ENCODE measurements at places on chromosomes 13 and 19.

- no peak for DNase-seq
Measured at GRCh38 chr19:584240-585001, 5.3 kb upstream of the HCN2 start.

- DNase-seq = no peak
Measured at GRCh38 chr19:34963573-34964406, at the start of gene ZNF792. Gene ZNF792, minus strand, starts transcription at chr19:34964229. Its CDS starts 567 bp downstream, at chr19:34963662.

GRCh38 chr19:1049800-1050199, 9.9 kb downstream of the ABCA7 start:
- DNase-seq = no peak

DNA sequence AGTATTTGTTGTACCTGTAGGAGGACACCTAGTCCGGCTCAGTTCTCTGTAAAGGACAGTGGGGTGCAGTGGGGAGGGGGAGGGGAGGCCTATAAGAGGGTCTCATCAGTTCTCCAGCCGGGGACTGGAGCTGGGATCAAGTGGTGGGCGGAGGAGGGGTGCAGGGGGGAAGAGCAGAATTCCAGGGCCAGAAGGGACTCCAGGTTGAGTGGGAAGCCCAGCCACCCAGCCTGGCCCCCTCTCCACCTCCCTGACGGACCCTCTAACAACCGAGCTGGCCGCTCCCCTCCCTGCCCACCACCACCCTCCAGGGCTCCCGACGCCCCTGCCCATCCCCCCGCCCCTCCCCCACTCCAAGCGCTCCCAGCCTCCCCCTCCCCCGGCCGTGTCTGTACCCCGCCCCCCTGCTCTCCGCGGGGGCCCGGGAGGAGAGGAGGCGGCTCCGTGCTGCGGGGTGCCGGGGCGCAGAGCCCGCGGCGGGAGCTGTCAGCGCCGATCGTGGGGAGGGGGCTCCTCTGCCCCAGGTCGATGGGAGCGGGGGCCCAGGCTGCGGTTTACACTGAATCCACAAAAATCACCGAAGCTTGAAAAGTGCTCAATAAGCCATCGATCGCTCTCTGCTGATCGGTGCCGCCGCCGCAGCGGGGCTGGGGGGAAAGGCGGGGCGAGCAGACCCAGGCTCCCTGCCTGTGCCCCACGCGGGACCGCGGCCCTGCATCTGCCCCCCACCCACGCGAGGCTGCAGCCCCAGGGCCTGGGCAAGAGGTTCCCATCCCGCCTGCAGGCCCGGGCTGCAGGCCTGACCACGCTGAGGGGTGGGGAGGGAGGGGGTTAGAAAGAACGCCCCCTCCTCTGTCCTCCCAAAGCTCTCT, 34.6 kb upstream of the ONECUT3 start:
- DNase-seq = no peak

DNA sequence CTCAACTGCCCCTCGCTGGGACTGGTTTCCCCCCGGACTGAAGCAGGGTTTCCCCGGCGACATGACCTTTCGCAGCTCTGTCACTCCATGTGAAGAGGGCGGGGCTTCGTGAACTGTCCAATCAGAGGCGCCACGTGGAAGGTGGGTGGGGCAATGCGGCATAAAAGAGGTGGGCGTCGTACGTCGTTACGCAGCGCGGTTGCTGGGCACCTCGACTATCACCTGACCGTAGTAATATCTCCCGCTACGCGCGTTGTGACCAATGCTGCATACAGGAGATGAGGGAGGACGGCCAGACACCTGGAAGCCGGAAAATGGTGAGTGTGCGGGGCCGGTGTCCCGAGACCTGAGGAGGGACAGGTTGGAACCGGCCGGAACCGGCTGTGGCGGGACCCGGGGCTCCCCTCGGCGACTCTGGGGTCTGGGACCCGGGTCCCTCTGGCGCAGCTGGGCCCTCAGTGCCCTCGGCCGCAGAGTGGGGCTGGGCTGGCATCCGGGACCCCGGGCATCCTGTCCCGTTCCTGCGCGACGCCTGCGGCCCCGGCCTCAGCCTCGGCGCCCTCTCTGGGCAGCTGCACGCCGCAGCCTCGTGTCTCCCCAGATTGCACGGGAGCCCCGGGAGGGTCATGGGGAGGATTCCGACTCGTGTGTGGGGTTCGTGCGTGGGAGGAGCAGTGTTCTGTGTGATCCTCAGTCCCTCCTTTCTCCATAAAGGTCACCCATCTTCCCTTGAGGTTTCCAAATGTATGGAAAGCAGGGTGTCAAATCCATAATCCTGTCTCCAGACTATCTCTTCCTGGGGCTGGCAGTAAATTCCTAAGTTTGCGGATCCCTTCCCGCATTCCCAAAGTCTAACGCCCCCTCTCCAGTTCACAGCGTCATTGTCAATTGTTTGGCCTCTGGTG, 32.2 kb downstream of the ZNF136 start:
- no peak for DNase-seq

DNA sequence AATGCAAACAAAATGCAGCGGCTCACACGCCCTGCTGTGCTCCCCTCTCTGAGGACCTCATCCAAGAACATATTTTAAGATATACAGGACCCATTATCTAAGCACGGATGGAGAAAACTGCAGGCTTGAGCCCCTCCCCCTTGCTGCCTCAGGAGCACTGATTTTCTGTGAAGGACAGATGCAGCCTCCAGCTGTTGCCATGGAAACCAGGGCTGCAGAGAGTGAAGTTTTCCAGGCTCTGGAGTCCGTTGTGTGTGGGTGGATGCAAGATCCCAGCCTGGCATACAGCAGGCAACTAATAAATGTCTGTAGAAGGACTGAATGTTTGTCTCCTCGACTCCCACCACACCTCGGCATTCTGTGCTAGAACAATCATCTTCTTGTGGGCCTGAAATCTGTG, 105.6 kb upstream of the PEG3 start:
- no peak for DNase-seq

DNA sequence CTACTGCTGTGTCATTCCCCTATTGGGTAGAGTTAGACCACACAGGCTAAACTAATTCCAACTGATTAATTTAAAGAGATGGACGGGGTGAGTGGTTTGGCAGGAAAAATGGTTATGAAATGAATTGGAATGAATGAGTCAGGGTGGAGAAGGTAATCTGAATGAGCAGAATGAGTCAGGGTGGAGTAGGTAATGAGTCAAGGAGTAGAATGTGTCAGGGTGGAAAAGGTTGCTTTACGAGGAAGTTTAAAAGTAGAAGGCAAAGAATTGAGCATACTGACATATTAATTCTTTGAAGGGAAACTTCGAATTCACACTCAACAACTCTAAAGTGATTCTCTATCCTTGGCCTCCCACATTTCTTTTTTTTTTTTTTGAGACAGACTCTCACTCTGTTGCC, 12.7 kb upstream of the ZNF121 start:
- DNase-seq = no peak

- no peak for DNase-seq
Measured at GRCh38 chr19:8108560-8109445, 40.6 kb downstream of the FBN3 start.

- DNase-seq = no peak
Measured at GRCh38 chr13:110576736-110577476, 15.4 kb upstream of the RAB20 start.

GRCh38 chr19:43743059-43743458, 11.7 kb downstream of the SMG9 start:
- no peak for DNase-seq

- DNase-seq = no peak
Measured at GRCh38 chr13:41098761-41099160, 33.8 kb downstream of the KBTBD6 start.

DNA sequence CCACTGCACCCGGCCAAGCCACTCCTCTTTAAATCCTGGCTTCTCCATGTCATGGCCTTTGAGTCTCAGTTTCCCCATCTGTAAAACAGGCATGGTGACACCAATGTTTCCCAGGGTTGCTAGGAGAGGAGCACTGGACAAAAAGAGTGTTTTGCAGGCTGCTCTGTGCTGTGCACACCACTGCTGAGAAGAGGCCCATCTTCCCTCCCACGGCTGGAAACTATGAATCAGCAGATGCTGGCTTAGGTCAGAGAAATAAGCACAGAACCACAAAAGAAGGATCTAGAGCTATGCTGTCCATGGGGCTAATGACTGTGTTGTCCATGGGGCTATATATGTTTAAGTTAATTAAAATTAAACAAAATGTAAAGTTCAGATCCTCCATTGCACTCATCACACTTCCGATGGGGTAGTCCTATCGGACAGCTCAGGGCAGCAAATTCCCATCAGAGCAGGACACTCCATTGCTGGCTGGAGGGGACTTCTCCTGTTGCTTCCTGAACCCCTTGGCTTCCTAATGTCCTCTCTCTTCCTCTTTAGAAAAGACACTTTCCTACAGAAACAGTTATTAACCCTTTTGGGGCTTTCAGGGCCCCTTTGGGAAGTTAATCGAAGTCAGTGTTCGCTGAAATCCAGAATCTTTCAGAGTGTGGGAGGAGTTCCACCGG, 37.1 kb downstream of the TSHZ3 start:
- no peak for DNase-seq

GRCh38 chr13:113220141-113220598, 10.8 kb downstream of the CUL4A start:
- DNase-seq = no peak

DNA sequence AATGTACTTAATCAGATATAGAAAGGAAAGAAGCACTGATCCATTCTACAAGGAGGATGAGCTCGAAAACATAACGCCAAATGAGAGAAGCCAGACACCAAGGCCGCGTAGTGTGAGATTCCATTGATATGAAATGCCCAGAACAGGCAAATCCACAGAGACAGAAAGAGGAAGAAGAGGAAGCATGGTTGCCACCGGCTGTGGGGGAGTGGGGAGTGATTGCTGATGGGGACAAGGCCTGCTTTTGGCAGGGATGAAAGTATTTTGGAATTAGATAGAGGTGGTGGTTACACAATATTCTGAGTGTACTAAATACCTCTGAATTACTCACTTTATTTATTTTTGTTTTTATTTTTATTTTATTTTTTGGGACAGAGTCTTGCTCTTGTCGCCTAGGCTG, 50.2 kb upstream of the KLF2 start:
- no peak for DNase-seq

DNA sequence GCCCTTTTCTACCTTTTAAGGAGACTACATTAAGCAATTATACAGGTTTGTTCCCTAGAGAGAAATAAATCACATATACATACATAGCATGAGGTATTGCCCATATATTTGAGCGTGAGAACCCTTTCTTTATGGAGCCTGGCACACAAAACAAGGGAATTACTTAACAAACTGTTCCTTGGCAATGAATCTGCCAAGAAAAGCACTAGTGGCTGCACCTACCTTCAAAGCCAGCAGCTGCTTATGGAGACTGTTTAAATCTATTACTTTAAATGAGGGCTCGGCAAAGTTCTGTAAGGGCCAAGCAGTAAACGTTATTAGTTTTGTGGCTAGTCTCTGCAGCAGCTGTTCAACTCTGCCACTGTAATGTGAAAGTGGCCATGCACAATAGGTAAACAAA, 7.0 kb downstream of the RFX1 start:
- DNase-seq = no peak

DNA sequence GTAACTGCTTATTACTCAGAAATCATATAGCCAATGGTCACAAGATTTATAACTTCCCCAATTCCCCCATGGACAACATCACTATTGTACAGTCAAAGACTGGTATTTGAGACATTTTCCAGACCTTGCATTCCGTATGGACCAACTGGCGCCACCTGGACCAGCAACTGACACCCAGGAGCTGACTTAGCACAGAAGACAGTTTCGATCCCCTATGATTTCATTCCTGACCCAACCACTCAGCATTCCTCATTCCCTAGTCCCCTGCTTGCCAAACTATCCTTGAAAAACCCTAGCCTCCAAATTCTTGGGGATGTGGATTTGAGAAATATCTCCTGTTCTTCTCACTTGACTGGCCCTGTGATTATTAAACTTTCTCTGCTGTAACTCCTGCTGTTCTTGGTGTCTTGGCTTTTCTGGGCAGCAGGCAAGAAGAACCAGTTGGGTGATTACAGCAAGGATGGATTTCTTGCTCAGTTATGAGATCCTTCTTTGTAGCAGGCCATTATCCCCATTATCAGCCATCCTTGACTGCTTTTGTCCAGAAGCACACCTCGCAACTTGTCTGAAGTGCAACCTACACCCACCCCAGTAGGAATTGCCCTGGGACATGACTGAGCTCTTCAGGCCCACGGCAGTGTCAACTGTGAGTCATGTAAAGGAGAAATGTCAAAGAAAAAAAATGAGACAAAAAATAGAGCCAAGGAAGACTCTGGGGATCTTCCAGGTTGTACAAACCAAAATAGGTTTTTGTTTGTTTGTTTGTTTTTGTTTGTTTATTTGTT, 13.7 kb upstream of the MAP3K10 start:
- no peak for DNase-seq

DNA sequence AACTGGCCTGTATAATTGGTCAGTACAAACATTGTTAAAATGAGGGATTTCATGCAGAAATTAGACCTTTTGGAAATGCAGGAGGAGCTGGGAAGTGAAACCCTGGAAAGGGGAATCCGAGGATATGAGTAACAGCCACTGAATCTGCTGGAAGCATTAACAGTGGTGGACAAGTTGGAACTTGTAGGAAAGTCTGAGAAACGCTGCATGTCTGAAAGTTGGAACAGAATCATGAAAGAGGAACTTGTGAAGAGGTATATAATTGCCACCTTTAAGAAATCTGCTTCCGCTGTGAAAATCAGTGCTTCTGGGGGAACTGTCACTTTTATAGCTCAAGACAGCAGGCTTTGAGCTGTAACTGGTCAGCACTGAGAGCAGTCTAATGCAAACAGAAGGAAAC, 716.5 kb upstream of the PRR20A start:
- no peak for DNase-seq

DNA sequence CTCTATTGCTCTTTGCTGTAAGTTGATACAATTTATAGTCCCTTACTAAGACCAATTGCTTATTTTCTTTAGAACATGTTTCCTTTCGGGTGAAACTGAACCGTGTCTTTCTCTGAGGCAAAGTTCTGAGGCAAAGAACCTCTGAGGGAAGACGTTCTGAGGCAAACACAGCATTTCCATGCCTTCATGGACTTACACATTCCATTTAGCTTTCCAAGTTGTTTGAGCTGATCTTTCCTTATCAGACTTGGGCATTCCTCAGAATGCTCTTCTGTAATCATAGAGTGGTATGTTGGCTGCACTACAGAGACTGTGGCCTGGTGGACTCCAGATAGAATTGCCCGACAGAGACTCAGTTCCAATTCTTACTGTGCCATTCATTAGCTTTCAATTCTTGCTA, 579.1 kb downstream of the KCTD12 start:
- DNase-seq = no peak

- DNase-seq = no peak
Measured at GRCh38 chr19:29923653-29924052, 18.4 kb upstream of the URI1 start.

DNA sequence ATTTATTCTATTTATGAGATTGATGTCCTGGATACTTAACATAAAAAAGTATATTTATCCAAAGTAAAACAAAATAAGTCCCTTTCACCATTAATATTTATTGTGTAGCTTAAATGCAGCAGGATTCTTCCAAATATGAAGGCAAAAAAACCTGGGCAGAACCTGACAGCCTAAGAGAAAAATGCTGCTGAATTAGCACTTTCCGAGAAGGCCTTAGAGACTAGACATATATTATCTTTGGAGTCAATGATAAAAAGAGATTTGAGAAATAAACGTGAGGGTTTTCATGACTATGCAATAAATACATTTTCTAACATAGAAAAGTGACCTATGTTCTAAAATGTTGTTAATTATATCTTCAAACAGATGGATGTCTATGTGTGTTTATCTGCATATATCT, 566.9 kb downstream of the PCDH9 start:
- no peak for DNase-seq

GRCh38 chr13:51549593-51549992, 34.7 kb upstream of the WDFY2 start:
- no peak for DNase-seq

- no peak for DNase-seq
Measured at GRCh38 chr13:80782441-80782840, 441.5 kb upstream of the SPRY2 start.
